NCI-H1694 treated with DMSO at 0.1 percent for 48 hours (cell line): ENCODE measurements at places on chromosomes 5 and 9.

DNA sequence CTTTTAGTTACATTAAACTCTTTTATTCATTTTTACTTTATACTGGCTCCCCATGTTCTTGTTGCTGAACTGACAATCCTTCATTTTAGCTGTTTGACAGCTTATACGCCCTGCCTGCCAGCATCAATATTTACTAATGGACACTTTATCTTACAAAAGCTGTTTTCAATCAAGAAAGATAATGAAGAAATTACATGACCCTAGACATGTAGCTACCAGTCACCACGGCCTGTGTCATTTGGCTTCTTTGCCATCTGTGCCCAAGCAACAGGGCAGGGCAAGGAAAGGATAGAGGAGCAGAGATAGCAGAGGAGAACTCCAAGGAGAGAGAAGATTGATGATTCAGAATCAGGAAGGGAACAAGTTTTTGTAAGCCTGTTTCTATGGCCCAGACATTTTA lies 647.3 kb downstream of the BRINP1 start:
- no peak for DNase-seq

GRCh38 chr5:80835128-80835527 lies 125.0 kb upstream of the RASGRF2 start:
- DNase-seq: no peak

- no peak for DNase-seq
These were observed 312.5 kb downstream of the NPR3 start for GRCh38 chr5:33023649-33024048.

DNA sequence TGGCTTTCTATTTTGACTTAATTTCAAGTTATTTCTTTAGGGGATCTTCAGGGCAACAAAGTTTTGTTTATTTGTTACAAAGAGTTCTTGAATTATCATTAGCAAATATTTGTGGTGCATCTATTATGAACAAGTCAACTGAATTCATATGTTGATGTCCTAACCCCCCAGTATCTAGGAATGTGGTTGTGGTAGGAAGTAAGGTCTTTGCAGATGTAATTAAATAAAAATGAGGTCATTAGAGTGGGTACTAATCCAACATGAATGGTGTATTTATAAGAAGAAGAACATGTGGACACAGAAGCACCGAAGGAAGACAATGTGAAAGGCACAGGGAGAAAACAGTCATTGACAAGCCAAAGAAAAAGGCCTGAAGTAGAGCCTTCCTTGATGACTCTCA lies 474.0 kb upstream of the DAB2 start:
- no peak for DNase-seq

DNA sequence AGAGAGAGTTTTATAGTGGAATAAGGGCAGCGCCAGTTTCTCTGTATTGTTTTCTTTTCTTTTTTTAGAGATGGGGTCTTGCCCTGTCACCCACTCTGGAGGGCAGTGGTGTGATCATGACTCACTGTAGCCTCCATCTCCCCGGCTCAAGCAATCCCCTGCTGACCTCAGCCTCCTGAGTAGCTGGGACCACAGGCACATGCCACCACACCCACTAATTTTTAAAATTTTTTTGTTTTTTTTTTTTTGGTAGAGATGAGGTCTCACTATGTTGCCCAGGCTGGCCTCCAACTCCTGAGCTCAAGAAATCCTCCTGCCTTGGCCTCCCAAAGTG lies 119.0 kb downstream of the PIK3R1 start:
- DNase-seq: no peak

DNA sequence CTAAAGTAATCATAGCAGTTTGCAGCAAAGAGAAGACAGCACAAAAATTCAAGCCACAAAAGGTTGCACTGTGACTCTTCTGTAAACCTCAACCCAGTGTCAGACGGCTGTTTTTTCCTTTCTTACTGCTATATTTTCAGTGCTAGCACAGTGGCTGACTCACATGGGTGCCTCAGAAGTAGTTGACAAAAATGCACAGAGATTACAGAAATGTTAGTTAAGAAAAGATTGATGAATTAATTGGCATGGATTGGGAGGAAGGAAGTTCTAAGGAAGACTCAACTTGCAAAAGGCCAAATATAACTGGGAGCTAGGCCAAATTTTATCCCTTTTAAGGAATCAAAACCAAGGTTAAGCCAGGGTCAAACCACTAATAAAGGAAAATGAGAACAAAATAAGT lies 43.7 kb upstream of the ITGA1 start:
- no peak for DNase-seq

DNA sequence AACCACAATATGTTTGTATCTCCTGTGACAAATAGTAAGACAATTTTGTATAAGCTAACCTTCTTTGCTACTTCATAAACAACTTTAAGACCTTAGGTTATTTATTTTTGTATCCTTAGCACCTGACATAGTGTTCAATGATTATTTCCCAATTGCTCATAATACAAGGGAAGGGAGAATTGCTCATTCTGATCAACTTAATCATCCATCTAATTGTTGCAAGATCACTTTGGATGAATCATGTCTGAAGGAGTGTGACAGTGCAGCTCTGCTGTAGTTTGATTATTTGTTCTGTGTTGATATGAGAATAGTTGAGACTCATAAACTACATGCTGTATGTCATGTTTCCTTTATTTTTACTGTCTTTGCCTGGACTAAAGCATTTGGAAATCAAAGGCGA lies 721.3 kb upstream of the SEMA6A start:
- no peak for DNase-seq

GRCh38 chr5:170408226-170408625 lies 19.1 kb upstream of the KCNMB1 start:
- DNase-seq: no peak

GRCh38 chr9:98890256-98890655 lies 53.5 kb upstream of the COL15A1 start:
- DNase-seq: no peak

DNA sequence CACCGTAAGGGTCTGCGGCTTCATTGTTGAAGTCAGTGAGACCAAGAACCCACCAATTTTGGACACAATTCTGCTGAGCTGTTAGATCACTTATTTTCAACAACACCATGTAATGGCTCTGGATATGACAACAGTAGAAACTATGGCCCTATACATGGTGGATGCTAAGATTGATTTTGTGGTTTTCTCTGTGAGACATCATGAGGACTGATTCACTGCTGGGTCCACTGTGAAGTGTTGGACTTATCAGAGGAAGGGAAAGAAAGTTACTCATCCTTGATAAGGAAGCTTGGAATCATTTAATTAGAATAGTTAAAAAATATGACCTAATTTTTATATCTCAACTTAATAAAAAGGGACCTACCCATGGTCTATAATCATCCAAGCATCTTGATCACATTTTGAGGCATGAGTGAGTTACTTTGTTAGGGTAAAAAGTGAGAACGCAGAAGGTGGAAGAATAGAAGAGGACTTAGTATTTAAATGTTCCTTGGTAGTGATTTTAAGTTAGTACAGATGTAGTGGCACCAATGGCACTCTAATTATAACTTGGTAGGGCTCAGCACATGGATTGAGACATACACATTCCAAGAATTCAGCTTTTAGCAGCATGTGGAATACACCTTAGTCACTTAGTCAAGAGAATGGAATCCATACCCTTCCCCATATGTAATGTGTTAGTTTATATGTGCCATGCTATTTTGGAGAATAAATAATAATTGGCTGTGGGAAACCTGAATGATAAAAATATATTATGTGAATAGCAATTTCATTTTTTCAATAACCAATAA lies 123.5 kb upstream of the CD180 start:
- no peak for DNase-seq

GRCh38 chr9:93380410-93381060 lies 71.0 kb upstream of the FAM120A start:
- no peak for DNase-seq

GRCh38 chr9:128321343-128321742 lies 904 bp downstream of the TRUB2 start:
- DNase-seq: no peak

- DNase-seq: no peak
These were observed 149.7 kb upstream of the ADAMTS16 start for GRCh38 chr5:4990462-4990861.

- no peak for DNase-seq
These were observed 170.4 kb upstream of the TBCA start for GRCh38 chr5:77946381-77947040.

- DNase-seq: no peak
These were observed 205.5 kb downstream of the SLIT3 start for GRCh38 chr5:169095410-169095960.

GRCh38 chr5:158414780-158415179 lies 555.8 kb upstream of the CLINT1 start:
- no peak for DNase-seq

DNA sequence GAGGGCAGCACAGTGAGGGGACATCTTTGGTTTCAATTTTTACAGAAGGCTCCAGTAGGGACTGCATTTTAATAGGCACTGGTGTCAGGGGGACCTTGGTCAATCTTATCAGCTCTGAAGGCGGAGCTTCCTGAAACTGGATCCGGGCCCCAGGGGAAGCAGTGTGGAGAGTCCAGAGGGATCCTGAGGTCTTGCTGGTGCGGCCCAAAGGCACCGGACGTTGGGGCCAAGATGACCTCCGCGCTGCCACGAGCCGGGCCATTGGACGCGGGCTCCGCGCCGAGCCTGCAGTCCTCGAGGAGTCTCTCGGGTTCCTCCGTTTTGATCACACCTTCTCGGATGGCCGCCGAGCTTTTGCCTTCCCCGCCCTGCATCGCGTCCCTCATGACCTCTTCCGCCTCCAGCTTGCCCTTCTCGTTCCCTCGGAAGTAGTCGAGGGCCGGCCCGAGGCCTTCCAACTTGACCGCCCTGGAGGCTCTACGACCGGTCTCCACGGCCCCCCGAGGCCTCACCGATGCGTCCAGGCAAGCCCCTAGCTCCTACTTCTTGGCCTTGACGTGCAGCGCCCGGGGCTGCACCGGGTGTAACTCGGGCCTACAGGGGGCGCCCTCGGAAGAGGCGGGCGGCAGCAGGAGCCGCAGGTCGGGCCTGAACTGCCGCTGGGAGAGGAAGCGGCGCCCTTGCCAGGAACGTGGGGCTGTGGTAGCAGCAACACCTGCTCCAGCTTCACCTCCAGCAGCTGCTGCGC lies 18.8 kb downstream of the C5orf52 start:
- no peak for DNase-seq

DNA sequence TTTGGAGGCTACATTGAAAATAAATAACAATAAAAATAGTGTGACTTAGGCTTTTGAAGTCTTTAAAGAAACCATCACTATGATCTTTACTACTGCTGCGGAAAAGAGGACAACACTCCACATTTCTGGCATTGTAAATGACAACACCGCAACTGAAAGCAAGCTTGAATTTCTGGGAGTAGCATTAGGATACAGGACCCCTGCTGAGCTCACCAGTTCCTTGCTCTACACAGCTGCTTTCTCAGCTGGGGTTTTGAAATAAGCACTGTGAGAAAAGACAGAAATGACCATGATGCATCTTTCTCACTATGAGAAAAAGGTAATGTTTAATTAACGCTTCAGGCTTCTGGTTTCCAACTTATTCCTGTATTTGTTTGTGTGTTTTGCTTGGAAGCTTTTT lies 168.0 kb downstream of the TAF11L14 start:
- DNase-seq: no peak

DNA sequence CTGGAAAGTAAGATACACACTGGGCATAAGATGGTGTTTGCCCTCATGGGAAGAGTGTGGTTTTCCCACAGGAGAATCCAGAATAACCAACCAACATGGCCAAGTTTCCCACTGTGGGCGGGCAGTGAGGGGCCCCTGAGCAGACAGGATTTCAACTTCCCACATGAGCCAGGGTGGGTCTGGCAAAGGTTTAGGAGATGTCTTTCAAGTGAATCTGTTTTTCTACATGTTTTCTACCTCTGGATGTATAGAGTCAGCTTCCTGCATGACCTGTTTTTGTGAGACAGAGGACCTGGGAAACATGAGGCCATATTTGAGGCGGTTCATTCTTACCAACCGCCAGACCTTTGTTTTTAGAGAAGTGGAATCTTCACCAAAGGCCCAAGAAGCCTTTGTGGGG lies 100.5 kb downstream of the TLE4 start:
- DNase-seq: no peak

DNA sequence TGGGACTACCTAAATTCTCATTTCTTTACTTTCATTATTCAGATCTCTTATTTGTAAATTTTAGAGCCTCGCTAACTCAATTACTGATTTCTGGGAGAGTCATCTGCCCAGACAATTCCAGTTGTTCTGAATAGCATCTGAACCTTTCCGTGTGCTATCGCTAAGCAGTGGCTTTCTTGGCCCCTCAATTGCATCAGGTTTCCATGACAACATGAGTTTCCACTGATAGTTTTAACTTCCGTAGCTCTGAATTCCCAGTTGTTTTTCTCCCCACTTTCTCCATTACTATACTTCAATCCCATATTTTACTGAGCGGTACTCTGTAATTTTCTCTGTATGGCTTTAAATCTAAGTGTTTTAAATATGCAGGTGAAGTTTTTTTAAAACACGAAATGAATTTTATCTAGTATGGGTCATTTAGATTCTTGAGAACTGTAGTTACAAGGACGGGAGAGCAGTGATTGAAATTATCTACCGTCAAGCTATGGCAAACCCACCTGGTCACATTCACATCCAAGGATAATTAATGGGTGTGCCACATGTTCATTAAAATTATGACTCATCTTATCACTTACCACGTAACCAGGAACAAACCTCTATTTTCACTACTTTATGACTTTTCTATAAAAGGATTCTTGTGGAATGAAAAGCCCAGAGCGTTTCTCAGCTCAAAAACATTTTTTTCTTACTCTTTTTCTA lies 223.5 kb upstream of the PCSK5 start:
- DNase-seq: no peak

DNA sequence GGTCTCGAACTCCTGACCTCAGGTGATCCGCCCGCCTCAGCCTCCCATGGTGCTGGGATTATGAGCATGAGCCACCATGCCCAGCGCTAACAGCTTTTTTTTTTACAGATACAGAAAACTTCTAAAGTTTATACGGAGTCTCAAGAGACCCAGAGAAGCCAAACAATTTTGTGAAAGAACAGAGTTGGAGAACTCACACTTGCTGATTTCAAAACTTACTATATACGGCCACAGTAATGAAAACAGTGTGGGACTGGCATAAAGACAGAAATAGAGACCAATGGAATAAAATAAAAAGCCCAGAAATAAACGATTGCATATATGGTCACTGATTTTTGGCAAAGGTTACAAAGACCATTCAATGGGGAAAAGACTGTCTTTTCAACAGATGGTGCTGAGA lies 85.6 kb upstream of the CACNA1B start:
- no peak for DNase-seq

DNA sequence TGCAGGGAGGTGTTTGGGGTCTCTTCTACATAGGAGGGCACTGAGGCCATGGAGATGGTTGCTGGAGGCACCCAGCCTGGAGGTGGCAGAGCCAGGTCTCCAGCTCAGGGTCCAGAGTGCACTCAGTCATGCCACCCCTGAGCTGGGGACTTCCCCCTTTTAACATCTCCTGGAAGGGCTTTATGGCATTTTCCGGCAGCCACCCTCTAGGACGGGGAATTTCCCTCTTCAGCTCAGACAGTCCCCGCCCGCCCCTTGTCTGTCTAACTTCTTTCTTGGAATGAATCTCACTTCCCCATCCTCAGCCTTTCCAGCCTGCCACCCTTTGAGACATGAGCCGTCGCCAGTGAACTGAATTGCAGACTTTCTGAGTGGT lies 49.9 kb downstream of the COL15A1 start:
- no peak for DNase-seq

- DNase-seq: peak; percentile 83
These were observed at the start of gene ANKRD33B for GRCh38 chr5:10563945-10564837. Gene ANKRD33B (plus strand): TSS chr5:10564070. CDS start chr5:10564468, 398 bp downstream.

GRCh38 chr9:18973348-18973747 lies 59.7 kb downstream of the SAXO1 start:
- DNase-seq: no peak
